Activated CD4-positive, alpha-beta T cell treated with anti-CD3 and anti-CD28 coated beads, Interleukin-2, Interleukin-4, amounts not matched to agents 100 ng/mL and 50 ng/mL, durations not matched to agents 16 hours and 8 hours (primary cell): ENCODE measurements at places on chromosomes 2 and 18.
A peak's percentile ranks its signal among the peaks of the same experiment; 100 is the strongest.

DNA sequence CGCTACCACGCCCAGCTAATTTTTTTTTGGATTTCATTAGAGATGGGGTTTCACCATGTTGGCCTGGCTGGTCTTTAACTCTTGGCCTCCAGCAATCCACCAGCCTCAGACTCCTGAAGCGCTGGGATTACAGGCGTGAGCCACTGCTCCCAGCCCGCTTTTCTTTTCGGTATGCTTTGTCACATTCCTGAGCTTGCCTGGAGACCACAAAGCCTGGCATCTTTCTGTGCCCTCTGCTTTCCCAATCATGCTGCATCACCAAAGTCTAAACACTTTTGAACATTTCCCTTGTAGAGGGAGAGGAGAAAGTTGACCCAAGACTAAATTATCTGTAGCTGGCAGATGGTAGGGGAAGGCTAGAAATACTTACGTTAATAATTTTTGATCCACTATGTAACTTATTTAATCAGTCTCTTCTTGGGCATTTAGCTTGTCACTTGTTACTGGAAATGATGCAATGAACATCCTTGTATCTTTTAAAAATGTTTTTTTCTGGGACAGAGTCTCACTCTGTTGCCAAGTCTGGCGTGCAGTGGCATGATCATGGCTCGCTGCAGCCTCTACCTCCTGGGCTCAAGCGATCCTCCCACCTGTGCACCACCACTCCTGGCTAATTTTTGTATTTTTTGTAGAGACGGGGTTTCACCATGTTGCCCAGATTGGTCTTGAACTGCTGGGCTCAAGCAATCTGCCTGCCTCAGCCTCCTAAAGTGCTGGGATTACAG is 2.7 kb upstream of the NPC1 start:
- no peak for DNase-seq

DNA sequence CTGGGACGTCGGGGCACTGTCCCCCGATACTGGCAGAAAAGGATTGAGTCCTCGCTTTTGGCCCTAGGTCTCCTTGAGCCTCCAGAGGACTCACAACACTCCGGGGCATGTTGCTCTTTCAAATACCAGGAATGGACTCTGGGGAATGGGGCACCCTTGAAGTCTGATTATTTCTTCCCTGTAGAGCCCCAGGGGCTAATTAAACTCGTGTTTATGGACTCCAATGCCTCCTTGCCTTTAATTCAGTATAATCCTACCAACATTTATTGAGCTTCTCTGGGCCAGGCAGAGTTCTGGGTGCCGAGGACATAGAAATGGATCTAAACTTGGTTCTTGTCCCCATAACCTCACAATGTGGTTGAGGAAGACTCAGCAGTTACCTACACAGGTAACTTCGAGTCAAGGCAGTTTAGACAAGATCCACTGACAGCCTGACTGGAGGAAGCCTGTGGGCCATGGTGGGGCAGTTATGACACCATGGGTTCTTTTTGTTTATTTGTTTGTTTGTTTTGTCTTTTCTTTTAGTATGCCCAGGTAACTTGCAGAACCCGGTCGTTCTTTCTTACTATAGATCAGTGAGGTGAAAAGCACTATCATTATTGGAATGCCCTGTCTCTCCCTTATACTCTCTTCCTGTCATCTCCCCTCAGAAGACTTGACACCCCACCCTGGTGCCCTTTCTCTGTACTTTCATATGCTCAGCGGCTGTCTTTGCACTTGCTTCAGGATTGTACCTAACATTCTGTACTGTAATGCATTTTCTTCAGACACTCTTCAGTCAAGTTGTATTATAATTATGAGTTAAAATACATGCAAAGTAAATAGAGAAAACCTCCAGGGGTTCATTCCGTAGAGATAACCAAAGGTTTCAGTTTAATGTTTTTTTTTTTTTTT is 3.2 kb downstream of the CFLAR start:
- no peak for DNase-seq

GRCh38 chr2:109411640-109412325 is 202.0 kb downstream of the SEPTIN10 start:
- DNase-seq: no peak

GRCh38 chr2:46188041-46188716 is 109.0 kb upstream of the EPAS1 start:
- no peak for DNase-seq

DNA sequence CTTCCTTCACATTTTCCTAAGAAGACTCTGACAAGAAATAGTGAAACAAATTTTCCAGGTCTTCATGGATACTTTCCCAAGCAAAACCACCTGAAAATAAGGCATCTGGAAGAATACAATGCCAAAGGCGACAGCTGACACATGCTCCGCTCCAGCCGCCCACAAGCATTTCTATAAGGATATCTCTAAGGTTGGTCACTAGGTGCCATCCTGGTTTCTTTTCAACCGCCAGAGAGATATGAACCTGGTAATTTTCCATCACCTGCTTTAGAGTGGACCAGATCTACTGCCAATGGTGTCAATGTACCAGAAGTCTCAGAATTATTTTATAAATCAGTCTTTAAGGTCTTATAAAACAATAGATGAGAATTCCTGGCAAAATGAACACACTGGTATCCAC is 97.2 kb downstream of the GAREM1 start:
- DNase-seq: no peak

DNA sequence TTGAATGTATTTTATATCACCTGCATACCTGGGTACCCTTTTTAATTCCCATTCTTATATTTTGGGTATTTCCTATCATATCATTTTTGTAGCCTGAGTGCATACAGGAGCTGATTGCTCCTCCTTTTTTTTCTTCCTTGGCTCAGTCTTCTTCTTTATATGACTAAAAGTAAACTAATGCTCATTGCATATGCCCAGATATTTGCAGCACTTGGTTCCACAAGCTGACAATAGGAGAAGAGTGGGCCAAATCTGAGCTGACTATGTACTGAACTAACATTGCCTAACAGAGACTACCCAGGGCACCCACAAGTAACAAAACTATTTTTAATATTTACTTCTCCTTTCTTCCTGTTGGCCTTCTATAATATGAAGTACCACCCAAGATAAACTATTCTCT is 131.7 kb upstream of the SPOPL start:
- DNase-seq: no peak

- DNase-seq: no peak
Observed at GRCh38 chr2:174785481-174785880, 21.2 kb upstream of the CHRNA1 start.

- no peak for DNase-seq
Observed at GRCh38 chr2:27664622-27665363, 1.1 kb downstream of the SLC4A1AP start.

DNA sequence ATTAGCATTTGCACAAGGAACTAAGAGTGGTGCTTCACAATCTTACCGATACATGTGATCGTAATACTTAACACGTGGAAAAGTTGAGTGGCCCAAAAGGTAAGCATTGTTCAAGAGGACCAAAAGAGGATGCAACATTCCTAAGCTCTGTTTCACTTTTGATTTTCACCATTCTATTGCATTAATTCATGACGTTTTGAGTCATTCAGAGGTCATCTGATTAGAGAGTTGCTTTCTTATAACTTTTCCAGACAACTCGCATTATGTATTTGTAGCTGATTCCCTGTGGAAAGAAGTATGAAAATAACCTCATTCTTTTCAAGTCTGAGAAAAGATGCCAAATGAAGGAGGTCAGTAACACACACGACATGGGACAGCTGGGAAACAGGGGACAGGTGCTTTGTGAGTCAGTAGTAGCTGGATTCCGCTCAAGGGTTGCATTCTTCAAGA is 344.4 kb downstream of the RND3 start:
- no peak for DNase-seq

GRCh38 chr2:208638059-208638458 is 231.5 kb downstream of the PTH2R start:
- no peak for DNase-seq

DNA sequence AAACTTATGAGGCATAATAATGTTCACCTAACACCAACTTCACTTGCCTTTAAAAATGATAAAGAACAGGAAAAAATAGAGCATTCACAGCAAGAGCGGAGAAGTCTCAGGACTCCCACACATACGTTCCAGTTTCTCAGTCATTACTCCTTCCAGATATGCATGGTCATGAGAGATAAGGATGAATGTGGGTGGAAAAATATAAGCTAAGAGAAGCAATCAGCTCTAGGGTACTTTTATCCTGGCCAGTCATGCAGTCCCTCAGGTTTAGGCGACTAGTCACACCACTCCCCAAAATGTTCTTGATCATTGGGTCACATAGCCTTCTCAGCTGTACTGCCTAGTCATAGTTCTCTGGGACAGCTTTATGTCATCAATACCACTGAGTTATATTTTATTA is 29.2 kb upstream of the CCDC178 start:
- no peak for DNase-seq

- no peak for DNase-seq
Observed at GRCh38 chr2:33340280-33340679, 136.2 kb upstream of the RASGRP3 start.

DNA sequence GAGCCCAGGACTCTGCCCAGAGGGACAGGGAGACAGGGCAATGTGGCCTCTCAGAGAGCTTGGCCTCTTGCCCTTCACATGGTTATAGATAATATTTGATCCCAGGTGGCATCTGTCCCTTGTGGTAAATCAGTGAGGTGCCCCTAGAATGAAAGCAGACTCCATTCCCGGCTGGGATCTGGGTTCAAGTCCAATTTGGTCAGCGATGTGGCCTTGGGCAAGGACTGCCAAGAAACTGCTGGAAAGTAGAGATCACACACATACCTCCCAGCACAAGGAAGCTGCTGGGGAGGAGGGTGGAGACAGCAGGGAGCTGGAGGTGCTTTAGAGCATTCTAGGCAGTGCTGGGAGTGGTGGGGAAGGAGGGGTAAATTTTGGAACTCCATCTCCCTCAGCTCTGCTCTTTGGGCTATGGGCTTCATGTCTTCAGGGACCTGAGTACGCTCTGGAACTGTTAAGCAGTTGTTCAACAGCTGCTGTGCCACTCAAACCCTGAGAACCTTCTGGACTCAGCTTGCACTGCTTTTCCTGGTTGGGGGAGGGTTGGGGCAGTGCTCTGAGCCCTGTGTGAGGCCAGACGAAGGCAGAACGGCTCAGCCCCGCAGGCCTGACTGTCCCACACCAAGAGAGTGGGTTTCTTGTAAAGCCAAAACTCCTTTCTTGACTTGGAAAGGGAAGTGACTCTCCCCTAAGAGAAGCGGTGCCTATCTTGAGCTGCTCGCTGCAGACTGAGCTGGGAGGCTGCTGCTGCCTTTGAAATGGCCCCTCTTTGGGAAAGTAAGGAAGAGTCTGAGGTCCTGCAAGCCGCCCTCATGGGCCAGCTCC is 23.0 kb downstream of the INPP5D start:
- no peak for DNase-seq

DNA sequence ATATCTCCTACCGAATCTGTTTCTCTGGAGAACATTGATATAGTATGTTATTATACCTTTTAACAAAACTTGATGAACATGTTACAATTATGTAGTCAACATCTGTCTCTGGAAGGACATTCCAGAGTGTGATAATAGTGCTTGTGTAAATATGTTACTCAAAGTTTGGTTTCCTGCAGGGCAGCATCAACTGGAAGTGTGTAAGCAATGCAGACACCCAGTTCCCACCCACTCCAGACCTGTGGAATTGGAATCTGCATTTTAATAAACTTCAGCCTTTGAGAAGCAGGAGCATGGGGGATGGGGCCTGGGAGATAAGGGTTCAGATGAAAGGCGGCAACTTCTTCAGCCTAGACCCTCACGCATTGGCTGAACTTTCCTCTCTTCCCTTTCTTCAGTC is 398.9 kb downstream of the RND3 start:
- no peak for DNase-seq

GRCh38 chr2:2874805-2875204 is 502.8 kb downstream of the EIPR1 start:
- DNase-seq: no peak

DNA sequence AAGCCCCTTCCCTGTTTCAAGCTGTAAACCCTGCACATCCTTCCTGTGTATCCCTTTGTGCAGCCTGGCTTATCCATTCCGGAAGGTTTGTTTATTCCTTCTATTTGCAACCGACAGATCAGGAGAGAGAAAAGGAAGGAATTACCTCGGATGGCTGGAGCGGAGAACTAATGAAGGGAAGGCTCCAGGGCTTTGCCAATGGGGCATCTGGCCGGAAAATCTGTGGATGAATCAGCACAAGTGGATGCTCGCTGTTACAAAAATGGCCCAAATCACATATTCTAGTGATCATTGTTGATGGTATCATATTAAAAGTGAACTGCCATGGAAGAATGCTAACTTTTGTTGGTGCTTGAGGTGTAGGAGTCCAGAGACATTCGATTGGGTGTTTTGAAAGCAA is 97.1 kb downstream of the AQP4 start:
- DNase-seq: no peak

DNA sequence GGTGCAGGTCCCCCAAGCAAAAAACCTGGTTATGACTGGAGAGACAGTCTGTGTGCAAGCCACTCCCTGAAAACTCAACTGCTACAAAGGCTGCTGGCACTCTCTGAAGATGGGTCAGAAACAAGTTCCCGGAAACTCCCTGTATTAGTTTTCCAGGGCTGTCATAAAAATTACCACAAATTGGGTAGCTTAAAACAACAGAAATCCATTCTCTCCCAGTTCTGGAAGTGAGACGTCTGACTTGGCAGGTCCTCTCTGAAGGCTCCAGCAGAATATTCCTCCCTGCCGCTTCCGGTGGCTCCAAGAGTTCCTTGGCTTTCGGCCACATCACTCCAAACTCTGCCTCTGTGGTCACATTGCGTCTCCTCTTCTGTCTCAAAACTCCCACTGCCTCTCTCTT is 30.1 kb upstream of the SERPINE2 start:
- no peak for DNase-seq

DNA sequence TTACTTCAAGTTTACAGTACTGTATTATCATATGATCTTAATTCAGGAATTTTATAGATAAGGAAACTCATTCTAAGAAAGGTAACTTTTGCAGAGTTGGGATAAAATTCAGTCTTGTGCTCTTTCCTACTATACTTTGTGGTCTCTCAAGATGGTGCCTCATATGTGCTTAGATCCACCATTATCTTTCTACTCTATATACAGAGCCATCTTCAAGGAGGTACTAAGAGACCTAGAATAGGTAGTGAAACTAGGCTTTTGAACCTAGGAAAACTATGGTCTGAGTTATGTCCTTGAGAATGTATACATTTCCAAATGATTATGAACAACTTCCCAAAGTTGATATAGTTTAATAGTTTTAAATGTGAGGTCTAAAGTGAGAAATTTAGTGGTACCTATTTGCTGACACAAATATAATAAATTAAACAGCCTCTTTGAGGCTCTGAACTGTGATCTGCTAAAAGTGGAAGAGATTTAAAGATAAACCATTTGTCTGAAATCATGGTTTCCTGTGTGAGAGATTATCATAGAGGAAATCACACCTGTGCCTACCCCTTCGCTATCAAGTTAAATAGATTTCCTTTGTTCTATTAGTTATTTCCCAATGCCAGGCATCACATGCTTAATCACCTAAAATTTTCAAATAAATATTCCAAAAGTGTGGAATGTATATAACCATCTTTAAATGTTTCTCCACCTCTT is 27.2 kb downstream of the ACAA2 start:
- DNase-seq: no peak

GRCh38 chr2:173978447-173978846 is 13.3 kb upstream of the SP3 start:
- peak; percentile 11 for DNase-seq
